ENCODE measurements at places on chromosomes 5 and 9. TPM values are rescaled to one million over a fixed set of nuclear protein-coding genes. Genes with fewer than 3 reads are reported as not detected.

Gene CCDC192
- total RNA-seq, result not detected

Gene SWI5
- 26.7 TPM for total RNA-seq

Gene RHOBTB3
- total RNA-seq, result 226 TPM

Gene ARID3C
- total RNA-seq, result not detected

Gene SLC1A1
- 3.9 TPM for total RNA-seq

Gene PGM5
- total RNA-seq, result 194 TPM

Gene FOXD4L4
- 1.9 TPM for total RNA-seq

Gene SHOC1
- 3.6 TPM for total RNA-seq

Gene QRFP
- total RNA-seq, result 0.48 TPM

Data from umbilical cord (tissue), 2 donors.